Osteoblast (primary cell): ENCODE measurements at places on chromosomes 12 and 14. TPM values are rescaled to one million over a fixed set of nuclear protein-coding genes. Genes with fewer than 3 reads are reported as not detected.

DNA sequence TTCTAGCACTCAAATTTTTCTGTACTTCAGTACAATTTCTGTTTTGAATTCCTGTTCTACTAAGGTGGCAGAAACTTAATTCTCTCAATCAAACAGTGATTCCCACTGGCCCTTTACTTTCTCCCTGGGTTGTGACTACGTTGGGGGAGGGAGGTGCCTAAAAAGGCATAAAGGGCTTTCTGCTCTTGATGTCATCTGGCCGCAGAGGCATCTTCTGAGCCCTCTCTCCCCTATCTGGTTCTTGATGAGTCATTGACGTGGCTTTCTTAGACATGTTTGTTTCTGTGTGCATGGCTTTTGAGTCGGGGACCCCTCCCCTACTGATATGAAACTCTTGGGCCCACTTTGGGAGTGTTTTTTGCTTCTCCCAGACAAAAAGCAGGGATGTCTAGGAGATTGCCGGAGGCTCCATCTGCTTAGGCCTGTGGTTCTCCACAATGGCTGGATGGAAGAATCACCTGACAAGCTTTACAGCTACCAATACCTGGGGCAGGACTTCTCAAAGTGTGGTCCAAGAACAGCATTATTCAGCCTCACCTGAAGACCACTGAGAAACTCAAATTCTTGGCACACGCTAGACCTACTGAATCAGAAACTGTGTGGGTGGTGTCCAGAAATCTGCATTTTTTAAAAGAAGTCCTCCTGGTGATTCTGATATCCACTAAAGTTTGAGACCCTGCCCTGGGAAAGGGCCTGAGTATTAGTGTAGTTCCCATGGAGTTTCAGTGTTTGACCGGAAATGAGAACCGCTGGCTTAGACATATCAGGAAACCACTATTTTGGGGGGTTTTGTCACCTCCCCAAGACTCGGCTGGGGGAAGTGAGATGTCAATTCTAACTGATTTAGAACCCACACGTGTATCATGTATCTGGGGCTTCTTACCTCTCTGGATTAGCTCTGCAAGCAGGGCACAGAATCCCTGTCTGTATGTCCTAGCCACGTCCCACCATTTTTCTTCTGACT is 395.7 kb upstream of the PDE3A start:
- H3K4me3 ChIP-seq = no peak overlapping the region
- H3K36me3 ChIP-seq = no peaks in the 10 kb centered on the region
- peaks cover 24% of the 10 kb centered on the region for H3K4me1 ChIP-seq
- no peak for DNase-seq
- no peak overlapping the region for H3K27ac ChIP-seq
- no peaks in the 10 kb centered on the region for H3K27me3 ChIP-seq

DNA sequence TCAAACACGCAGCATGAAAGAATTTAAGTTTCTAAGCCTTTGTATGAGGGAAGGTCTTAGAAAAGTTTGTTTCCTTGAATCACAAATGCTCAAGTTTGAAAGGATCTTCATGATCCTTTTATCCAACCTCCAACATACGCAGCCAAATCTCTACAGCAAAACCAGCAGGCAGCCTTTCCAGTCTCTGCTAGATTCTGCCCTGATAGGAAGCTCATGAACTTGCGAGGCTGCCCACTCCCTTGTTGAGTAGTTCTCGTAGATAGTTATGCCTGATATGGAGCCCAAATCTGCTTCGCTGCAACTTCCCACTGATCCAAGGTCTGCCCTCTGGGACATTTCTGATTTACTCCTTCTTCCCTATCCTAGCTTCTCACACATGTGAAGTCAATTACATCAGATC is 272.9 kb downstream of the EGLN3 start:
- H3K4me1 ChIP-seq = peaks cover 39% of the 10 kb centered on the region
- H3K27ac ChIP-seq = no peak overlapping the region
- no peak for DNase-seq

DNA sequence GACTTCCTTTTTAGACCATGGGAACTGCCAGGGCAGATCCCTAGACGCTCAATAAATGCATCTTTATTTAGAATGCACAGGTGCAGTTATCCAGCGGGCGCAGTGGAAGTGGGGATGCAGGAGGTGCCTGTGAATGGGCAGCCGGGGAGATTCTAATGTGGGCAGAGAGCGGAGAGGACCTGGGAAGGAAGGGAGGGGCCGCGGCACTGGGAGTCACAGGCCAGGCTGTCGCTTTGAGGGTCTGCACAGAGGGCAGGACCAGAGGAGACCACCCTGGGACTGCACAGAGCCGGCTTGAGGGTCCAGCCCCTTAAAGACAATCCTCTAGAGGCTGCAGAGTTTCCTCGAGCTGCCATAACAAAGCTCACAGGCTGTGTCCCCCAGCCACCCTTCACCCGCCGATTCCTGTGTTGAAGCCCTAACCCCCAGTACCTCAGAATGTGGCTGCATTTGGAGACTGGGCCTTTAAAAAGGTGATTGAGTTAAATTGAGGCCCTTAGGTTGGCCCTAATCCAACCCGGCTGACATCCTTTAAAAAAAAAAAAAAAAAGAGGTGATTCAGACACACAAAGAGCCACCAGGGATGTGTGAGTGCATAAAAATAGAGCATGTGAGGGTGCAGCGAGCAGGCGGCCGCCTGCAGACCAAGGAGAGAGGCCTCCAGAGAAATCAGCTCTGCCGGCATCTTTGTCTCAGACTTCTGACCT is 44.4 kb upstream of the PPP2R5C start:
- no peaks in the 10 kb centered on the region for H3K27me3 ChIP-seq
- H3K36me3 ChIP-seq = no peaks in the 10 kb centered on the region
- H3K4me3 ChIP-seq = no peak overlapping the region
- peaks cover 5% of the 10 kb centered on the region for H3K4me1 ChIP-seq
- peak; percentile 53 for DNase-seq
- no peak overlapping the region for H3K27ac ChIP-seq

- no peak overlapping the region for H3K27ac ChIP-seq
- H3K27me3 ChIP-seq = peaks cover 8% of the 10 kb centered on the region
- no peaks in the 10 kb centered on the region for H3K4me1 ChIP-seq
- H3K36me3 ChIP-seq = no peaks in the 10 kb centered on the region
Observed at GRCh38 chr14:32021341-32021740, 55.8 kb upstream of the ARHGAP5 start.

DNA sequence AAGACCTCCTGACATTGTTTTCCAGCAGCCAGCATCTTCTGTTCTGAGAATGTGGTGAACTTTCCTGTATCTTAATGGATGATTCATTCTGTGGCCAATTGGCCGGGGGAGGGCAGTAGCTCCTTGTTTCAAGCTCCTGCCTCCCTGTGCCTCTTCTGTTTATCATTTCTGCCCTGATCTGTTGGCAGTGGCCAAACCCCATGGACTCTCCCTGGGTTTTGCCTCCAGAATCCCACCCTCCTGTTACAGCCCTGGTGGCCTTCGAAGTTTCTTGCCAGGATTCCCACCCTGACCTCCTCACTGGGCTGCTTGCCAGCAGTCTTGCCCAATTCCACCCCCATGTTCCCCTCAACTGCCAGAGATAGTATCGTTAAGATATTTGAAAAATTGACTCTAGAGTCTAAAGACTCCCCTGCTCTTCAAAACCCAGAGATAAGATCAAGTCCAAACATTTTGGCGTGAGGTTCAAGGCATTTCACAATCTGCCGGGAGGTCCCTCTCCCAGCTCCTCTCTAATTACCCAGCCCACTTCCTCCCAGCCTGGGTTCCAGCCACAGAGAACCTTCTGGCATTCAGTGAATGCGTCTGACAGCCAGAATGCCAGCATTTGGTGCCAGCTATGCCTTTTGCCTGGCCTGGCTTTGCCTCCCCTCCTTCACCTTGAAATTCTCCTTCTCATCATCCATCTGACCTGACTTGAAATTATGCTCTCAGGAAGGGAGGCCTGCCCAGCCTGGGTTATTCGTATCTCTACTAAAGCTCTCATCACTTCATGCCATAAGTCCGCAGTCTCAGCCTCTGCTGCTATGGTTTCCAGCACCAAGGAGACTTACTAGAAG is 37.7 kb upstream of the TXNRD1 start:
- H3K27me3 ChIP-seq = no peaks in the 10 kb centered on the region
- H3K4me1 ChIP-seq = peaks cover 47% of the 10 kb centered on the region
- H3K36me3 ChIP-seq = no peaks in the 10 kb centered on the region

DNA sequence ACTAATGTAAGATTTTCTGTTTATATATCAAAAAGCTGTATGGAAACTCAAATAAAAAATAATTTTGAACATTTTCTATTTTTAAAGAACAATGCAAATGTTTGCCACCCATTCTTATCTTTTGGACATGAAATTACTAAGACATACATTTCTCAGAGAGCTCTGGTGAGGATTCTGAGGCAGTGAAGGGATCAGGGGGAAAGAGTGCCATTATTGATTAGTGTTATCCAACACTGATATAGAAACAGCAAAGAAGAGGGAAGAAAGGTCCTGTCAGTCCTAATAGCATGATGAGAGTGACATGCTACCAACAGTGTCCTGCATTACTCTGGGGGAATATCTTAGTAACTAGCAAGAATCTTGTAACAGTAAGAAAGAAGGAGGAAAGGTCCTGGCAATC is 282.2 kb downstream of the RPL10L start:
- DNase-seq = no peak
- no peak overlapping the region for H3K27ac ChIP-seq
- H3K4me1 ChIP-seq = no peaks in the 10 kb centered on the region
- no peaks in the 10 kb centered on the region for H3K27me3 ChIP-seq

GRCh38 chr12:38586789-38587188 is 270.2 kb downstream of the ALG10B start:
- H3K27ac ChIP-seq = no peak overlapping the region
- H3K4me1 ChIP-seq = no peaks in the 10 kb centered on the region
- no peaks in the 10 kb centered on the region for H3K36me3 ChIP-seq

DNA sequence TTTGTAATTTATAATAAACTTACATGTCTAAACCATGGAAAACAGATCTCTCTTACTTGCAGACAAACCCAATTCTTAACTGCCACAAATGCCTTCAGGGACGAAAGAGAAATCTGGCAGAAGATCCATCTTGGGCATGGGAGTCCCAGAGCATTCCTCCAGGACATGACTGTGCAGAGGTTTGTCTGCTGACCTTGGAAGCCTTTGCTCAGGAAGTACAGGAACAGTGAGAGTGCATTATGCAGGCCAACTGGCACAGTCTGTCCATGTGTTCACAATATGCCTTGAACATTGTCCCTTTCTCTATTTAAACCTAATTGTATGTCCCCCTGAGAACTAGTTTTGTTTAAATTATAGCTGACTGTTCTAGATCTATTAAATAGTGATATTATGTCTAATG is 467.1 kb downstream of the ATP23 start:
- no peak for DNase-seq
- H3K36me3 ChIP-seq = no peaks in the 10 kb centered on the region
- H3K27me3 ChIP-seq = no peaks in the 10 kb centered on the region
- no peak overlapping the region for H3K27ac ChIP-seq

DNA sequence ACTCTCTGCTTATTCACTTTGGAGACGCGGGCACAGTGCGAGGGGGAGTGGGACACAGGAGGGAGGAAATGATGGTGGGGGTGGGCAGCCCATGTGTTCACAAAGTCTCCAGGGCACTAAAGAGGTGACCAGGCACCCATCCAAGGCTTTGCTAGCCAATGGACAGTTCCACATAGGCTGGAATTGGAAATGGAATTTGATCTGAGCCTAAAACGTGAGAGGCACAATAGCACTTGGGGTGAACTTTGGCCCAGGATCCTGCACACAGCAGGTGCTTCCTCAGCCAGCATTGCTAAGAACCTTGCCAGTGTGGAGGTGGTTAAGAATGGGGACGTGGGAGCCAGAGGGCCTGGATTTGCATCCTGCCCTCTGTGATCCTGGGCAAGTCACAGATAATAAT is 193.8 kb downstream of the CHST11 start:
- H3K27ac ChIP-seq = no peak overlapping the region
- H3K27me3 ChIP-seq = no peaks in the 10 kb centered on the region
- DNase-seq = no peak
- no peaks in the 10 kb centered on the region for H3K4me1 ChIP-seq

DNA sequence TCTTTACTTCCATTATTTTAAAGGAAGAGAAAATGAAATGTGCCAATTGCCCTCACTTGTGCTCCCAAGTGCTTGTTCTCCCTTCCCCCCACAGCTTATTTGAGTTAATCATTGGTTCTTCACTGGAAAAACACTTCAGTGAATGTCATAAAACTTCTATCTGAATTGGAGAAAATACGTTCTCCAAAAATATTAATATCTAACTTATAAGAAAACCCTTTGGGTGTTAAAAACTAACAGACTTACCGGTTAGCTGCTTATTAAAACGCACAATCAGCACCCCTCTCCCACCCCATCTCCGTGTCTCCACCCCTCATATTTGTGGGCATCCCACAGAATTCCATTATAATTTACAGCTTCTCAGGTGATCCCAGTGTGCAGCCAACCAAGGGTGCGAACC is 31.7 kb downstream of the PLEKHA5 start:
- H3K27me3 ChIP-seq = no peaks in the 10 kb centered on the region
- no peaks in the 10 kb centered on the region for H3K36me3 ChIP-seq
- DNase-seq = no peak
- peaks cover 5% of the 10 kb centered on the region for H3K4me1 ChIP-seq

- H3K27ac ChIP-seq = no peak overlapping the region
- DNase-seq = no peak
- H3K4me3 ChIP-seq = no peak overlapping the region
- no peaks in the 10 kb centered on the region for H3K27me3 ChIP-seq
Observed at GRCh38 chr14:51342226-51342625, 102.2 kb downstream of the TMX1 start.

GRCh38 chr14:100282083-100282350 is 24.2 kb downstream of the SLC25A29 start:
- no peak for DNase-seq
- H3K4me1 ChIP-seq = peaks cover 35% of the 10 kb centered on the region
- H3K4me3 ChIP-seq = no peak overlapping the region
- no peak overlapping the region for H3K27ac ChIP-seq
- no peaks in the 10 kb centered on the region for H3K27me3 ChIP-seq

DNA sequence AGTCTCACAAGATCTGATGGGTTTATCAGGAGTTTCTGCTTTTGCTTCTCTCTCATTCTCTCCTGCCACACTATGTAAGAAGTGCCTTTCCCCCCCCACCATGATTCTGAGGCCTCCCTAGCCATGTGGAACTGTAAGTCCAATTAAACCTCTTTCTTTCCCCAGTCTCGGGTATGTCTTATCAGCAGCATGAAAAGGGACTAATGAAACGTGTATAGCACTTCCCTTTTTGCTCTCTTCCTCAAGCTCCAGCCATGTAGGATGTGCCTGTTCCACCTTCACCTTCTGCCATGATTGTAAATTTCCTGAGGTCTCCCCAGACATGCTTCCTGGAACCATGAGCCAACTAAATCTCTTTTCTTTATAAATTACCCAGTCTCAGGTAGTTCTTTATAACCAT is 7.0 kb upstream of the CRACR2A start:
- no peak overlapping the region for H3K27ac ChIP-seq
- no peaks in the 10 kb centered on the region for H3K27me3 ChIP-seq
- H3K4me1 ChIP-seq = peaks cover 5% of the 10 kb centered on the region
- no peak for DNase-seq
- H3K4me3 ChIP-seq = no peak overlapping the region

GRCh38 chr14:38122241-38122640 is 85.5 kb upstream of the SSTR1 start:
- no peaks in the 10 kb centered on the region for H3K36me3 ChIP-seq
- H3K27me3 ChIP-seq = no peaks in the 10 kb centered on the region
- H3K27ac ChIP-seq = no peak overlapping the region
- H3K4me1 ChIP-seq = no peaks in the 10 kb centered on the region

The MANSC4 gene
- not detected in 2 replicates for total RNA-seq

The OR10G2 gene
- total RNA-seq = not detected in 2 replicates
